ENCODE measurements at places on chromosomes 2 and 18.
A peak's percentile ranks its signal among the peaks of the same experiment; 100 is the strongest.

DNA sequence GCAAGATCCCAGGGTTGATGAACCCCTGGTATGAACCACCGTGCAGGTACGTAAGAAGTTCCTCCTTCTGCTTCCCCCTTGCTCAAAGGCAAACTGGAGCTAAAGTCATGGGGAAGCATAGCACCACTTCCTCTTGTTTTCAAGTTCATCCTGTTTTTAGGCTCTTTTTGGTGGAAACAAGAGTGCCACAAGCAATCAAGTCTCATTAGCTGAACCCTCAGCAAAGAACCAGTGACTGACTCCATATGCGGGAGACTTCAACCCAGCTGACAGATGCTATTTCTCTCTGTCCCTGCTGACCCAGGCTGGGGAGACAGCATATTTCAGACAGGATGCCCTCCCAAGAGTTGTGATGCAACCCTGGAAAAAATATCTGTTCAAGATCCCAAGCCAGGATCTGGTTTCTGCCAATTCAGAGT, 47.7 kb downstream of the BCL2 start:
- DNase-seq, result no peak

GRCh38 chr18:8871489-8871888, 166.1 kb downstream of the MTCL1 start:
- no peak for DNase-seq

- DNase-seq, result no peak
These were observed 13.0 kb downstream of the IL18R1 start for GRCh38 chr2:102368461-102369109.

- no peak for DNase-seq
These were observed 10.0 kb upstream of the ADAM17 start for GRCh38 chr2:9565436-9566153.

- no peak for DNase-seq
These were observed 64.9 kb upstream of the OTOS start for GRCh38 chr2:240205348-240205747.

GRCh38 chr2:143030127-143030526, 99.1 kb upstream of the ARHGAP15 start:
- DNase-seq, result no peak

- peak; percentile 15 for DNase-seq
These were observed 61.8 kb upstream of the GPR45 start for GRCh38 chr2:105179469-105180372.

DNA sequence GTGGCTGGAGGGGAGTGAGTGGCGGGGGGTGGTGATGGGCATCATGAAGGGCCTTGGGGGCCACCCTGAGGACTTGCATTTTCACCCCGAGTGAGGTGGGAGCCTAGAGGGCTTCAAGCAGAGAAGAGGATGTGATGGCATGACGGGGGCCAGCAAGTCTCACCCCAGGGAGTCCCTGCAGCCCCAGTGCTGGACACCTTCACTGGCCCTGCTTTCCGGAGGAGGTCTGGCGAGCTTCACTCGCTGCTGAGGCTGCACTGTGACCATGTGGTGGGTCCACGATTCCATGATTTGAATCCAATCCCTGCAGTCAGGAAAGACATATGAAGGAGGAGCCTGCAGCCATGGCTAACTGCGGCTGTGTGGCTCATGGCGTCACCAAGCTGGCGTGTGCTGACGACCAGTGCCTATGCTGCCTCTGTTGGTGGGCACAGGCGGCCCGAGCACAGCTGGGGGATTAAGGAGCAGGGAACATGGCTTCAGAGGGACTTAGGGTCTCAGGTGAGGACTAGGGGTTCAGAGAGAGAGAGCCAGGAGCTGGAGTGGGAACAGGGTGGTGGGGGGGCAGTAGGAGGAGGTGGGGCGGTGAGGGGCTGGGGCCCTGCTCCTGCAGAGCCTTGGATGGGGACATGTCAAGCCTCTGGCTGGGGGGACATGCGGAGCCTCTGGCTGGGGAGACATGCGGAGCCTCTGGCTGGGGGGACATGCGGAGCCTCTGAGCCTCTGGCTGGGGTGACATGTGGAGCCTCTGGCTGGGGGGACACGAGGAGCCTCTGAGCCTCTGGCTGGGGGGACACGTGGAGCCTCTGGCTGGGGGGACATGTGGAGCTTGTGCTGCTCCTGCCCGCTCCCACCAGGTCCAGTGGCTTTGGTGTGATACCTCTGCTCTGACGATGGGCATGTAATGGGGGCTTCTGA, 3.6 kb downstream of the ZAP70 start:
- DNase-seq, result no peak

- DNase-seq, result no peak
These were observed 155.9 kb downstream of the NAPG start for GRCh38 chr18:10681581-10682367.

DNA sequence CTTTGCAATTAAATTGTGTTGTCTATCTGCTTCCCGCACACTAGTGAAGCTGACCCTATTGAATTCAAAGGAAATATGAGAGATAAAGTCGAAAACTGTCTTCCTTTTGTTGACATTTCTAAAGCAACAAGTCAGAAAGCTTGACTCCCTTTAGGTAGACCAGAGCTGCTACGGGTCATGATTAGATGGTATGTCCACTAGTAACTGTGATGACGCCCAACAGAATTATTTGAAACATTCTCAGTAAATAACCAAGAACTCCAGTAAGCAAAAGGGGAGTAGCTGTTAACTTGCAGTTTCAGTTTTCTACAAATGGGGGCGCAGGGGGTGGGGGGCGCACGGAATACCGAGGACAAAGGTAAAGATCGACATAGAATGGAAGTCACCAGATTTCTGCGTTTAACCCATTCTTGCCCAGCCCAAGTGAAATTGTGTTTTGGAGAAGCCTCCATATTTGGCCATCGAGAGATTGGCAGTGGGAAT, 56.4 kb downstream of the CRIM1 start:
- no peak for DNase-seq

GRCh38 chr2:127609031-127609751, 36.8 kb upstream of the GPR17 start:
- no peak for DNase-seq

- DNase-seq, result no peak
These were observed 475 bp upstream of the TWIST2 start for GRCh38 chr2:238847419-238847801.

- no peak for DNase-seq
These were observed 518.0 kb downstream of the ZNF516 start for GRCh38 chr18:75977081-75977480.

Data from brain pericyte (primary cell).